NCI-H524 treated with DMSO at 0.1 percent for 48 hours (cell line): ENCODE measurements at places on chromosomes 11 and 22.

- DNase-seq: no peak
Observed at GRCh38 chr11:46271875-46272815, 5.3 kb upstream of the CREB3L1 start.

DNA sequence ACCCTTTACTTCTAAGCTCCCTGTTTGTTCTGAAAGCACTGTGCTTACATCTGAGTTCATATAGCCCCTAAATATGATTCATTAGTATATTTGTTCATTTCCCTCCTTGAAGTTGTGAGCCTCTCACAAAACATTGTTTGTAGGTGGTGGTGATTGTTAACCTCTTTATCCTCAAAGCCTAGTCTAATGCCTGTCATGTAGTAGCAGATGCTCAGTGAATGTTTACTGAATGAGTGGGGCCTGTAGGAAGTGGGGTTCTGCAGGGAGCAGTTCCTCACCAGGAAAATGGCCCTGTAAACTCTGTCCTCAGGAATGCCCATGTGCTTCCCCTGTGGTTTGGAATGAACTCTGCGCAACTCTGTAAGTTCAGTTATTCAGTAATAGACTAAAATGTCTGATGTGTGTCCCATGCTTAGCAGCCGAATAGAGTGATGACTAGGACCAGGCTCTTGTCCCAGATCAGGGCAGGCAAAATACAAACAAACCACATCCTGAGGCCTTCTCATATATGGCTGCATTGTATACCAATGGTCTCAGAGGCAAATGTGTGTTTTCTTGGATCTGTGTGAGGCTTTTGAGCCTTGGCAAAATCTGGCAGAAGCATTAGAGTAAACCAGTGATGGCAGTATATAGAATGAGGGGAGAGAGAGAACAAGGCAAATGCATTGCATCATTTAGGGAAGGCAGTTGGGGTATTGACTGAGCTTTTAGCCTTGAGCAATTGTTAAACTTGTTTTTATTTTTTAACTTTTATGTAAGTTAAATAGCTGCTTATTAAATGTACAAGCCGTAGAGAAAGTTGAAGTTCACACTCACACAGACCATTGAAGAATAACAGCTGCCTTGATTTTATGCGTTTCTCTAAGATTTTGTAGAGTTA lies 91.4 kb upstream of the BIRC3 start:
- no peak for DNase-seq

- no peak for DNase-seq
Observed at GRCh38 chr11:7307836-7308235, 56.1 kb downstream of the SYT9 start.

DNA sequence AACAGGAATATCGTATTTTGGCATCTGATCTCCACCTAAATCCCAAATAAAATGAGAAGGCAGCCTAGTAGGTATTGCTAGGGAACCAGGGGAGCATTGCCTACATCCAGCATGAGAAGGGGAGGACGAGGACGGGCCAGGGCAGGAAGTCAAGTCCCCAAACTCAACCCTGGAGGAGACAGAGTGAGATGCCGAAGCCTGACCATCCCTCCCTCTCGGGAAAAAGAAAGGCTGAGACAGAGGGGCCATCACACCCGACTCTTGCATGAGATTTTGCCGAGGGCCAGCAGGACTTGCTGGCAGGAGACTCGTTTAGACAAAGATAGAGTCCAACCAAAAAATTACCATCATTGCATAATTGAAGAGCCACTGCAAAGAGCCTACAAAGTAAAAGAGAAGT lies 50.2 kb upstream of the SPATA19 start:
- no peak for DNase-seq

DNA sequence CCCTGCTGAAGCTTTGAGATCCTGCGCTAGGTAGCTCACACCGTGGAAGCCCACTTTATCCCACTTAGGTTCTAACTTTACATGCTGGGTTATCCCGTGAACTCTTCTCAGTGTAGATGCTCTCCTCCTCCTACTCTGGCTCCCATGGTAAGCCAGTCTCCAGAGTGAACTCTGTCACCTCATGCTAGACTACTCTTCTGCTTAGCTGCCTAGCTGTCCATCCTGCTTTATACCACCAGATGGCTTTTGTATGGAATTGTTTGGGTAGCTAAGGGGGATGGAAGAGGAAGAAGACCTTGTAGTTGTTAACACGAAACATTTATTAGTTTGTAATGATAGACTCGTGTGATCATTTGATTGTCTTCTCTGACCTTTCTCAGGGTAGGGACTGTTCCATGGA lies 46.8 kb downstream of the EMSY start:
- no peak for DNase-seq

DNA sequence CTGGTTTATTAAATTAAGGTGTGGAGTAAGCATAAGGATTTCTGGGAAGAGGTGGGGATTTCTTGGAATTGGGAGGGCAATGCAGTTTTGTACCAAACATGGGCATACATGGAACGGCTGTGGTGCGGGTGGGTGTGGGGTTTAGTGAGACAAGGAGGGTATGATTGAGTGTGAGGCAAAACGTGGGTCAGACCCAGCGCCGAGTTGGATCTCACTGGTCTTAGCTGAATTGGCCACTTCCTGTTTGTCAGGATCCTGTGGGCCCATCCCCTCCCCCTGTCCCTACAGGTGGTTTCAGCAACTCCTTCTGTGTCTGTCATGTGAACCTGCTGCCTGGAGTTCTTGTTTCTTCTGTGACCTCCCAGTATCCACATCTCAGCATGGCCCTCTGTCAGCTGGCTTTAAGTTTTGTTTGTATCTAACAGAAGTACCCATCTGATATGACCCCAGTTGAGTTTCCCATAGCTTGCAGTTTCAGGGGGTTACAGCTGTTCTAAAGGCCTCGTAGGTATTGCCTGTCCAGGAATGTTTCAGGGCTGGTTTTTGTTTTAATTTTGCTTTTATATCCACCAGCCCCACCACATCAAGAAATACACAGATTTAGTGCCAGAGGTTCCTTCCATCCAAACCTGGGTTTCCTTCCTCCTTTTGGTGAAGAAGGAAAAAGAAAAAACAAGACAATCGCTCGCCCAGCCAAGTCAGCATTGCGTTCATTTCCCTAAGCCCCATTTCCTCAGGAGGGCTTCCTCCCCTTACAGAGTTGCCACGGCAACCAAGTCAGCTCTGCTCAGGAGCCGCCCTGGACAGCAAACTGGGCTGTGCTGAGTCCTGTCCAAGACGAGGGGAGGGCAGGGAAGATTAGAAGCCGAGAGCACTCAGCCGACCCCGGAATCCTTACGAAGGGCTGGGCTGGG lies 6.0 kb downstream of the APOL1 start:
- DNase-seq: peak; percentile 1

DNA sequence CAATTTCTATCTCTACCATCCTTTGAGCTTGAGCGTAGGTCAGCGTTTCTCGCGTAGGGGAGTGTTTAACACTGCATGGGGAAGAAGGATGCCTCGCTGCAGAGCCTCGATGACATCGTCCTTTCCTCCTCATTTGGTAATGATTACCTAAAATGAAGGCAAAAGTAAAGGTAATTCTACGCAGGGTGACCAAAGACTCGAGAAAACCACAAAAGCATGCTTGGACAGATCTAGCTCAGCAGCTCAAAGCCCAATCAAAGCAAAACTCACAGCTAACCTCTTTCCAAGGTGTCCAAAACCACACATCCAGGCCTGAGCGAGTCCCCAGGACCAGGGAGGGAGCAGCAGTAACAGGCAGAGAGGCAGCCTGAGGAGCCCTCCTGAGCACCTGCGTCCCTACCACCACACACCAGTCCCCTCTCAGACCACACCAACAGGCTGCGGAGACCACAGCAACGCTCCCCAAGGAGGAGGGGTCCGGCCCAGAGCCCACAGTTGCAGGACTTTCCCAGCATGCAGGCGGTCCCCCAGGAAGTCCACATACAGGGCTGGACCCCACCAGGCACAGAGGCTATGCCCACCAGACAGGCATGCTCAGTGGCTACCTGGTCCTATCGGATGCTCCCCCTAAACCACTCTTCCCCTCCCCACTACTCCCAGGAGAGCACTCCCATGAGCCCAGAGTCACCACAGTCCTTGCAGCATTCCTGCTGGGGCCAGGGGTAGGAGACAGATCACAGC lies 3.3 kb downstream of the BRD1 start:
- no peak for DNase-seq

DNA sequence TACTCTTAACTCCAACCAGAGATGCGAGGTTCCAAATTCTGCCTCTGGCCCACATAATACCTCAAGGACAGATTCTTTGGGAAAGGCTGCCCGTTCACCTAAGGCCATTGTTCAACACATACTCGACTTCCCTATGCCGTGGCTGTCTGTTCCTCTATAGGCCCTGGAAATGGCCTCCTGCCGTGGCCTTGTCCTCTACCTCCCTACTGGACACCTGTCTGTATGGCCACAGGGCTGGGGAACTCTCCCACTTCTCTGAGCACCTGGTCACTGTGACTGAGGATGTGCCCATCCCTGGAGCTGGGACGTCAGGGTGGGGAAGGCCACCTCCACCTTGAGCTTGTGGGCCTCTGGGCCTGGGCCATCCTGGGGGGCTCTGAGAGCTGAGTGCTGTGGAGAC lies 340.5 kb upstream of the B3GAT1 start:
- no peak for DNase-seq
